ENCODE measurements at places on chromosomes 3 and 15.

DNA sequence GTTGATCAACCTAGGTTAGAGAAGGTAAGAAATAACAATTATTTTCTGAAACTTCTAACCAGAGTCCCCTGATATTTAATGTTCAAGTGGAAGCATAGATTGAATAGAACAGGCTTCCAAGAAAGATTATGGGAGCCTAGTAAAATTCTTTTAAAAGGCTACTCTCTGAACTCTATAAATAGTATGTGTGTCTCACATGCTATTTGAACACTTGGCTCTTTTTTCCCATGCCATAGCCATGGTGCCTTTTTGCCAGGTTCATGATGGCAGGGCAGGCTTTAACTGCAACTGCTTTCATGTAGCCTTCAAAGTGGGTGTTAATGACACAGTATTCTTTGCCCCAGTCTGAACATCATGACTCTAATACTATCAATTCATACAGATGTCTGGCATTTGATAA is 22.9 kb upstream of the STRIT1 start:
- no peak overlapping the region for H3K27ac ChIP-seq
- H3K36me3 ChIP-seq, result no peaks in the 10 kb centered on the region

GRCh38 chr3:134242649-134243617 is 7.7 kb downstream of the RYK start:
- no peak overlapping the region for H3K4me3 ChIP-seq
- peaks cover 25% of the 10 kb centered on the region for H3K4me1 ChIP-seq
- peaks cover 2% of the 10 kb centered on the region for H3K36me3 ChIP-seq

- H3K27ac ChIP-seq, result no peak overlapping the region
- H3K4me1 ChIP-seq, result no peaks in the 10 kb centered on the region
- no peak overlapping the region for H3K4me3 ChIP-seq
- no peaks in the 10 kb centered on the region for H3K36me3 ChIP-seq
Observed at GRCh38 chr15:77533578-77534430, 98.9 kb downstream of the LINGO1 start.

DNA sequence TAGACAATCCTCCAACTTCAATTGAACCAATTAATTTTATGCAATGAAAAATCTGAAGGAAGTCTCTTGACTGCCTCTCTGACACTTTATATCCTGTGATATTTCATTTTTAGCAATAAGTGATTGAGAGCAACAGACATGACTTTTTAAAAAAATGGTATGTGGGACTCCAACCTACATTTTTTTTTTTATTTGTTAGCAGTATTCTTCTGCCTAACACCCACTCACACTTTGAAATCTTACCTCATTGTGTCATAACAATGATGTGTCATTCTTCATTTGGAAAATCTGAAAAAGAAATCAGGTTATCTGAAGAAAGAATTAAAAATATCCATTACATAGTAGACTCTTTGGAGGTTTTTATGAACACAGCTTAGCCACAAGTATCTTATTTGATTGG is 541.3 kb upstream of the KCNMB2 start:
- DNase-seq, result no peak
- no peak overlapping the region for H3K27ac ChIP-seq
- peaks cover 5% of the 10 kb centered on the region for H3K36me3 ChIP-seq
- H3K4me3 ChIP-seq, result no peak overlapping the region

GRCh38 chr3:138726946-138727730 is 107.6 kb downstream of the PIK3CB start:
- H3K27me3 ChIP-seq, result no peaks in the 10 kb centered on the region
- H3K4me3 ChIP-seq, result no peak overlapping the region
- peaks cover 12% of the 10 kb centered on the region for H3K4me1 ChIP-seq
- H3K36me3 ChIP-seq, result peaks cover 3% of the 10 kb centered on the region

DNA sequence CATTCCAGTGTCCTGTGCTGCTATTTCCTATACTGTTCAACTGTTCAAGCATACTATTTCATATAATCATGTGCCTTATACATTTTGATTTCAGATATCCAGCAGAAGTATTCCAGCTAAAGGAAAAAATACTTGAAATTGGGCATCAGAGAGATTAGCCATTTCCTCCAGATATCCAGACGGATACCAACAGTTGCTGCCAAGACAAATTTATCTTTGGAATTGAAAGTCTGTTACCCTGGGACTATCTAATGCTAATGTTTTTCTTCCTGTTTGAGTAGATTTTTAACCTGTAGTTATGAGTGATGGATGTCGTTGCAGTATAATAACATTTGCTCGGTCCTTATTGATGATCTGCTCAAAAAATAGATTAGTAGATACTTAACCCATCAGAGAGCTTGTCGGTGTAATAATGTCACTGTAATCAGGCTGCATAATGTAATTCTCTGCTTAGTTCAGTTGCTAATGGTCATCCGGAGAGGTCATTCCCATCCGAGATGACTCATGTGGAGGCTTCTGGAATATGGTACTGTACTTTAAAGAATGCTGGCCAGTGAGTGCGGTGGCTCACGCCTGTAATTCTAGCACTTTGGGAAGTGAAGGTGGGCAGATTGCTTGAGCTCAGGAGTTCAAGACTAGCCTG is 51.5 kb downstream of the TIMP4 start:
- no peak for DNase-seq
- no peak overlapping the region for H3K4me3 ChIP-seq
- peaks cover 9% of the 10 kb centered on the region for H3K27me3 ChIP-seq
- H3K4me1 ChIP-seq, result no peaks in the 10 kb centered on the region

DNA sequence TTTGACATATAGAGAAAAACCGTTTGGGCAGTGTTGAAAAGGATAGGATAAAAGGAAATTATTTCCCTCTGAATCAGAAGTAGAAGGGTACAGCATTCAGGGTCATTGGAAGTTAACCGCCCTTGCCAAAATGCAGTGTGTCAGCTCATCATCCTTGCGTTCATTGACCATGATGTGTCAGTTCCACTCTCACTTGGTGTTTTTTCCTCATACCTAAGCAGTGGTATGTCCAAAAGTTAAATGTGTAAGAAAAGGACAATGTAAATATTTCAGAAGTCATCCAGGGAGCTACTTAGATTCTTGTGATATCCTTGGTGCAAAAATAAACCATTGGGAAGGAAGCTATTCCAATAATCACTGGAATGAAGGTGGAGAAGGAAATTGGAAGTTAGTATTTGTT is 50.7 kb downstream of the MAP6D1 start:
- no peak overlapping the region for H3K27ac ChIP-seq
- no peak for DNase-seq
- H3K4me3 ChIP-seq, result no peak overlapping the region
- no peaks in the 10 kb centered on the region for H3K4me1 ChIP-seq

- no peaks in the 10 kb centered on the region for H3K36me3 ChIP-seq
- H3K4me1 ChIP-seq, result peaks cover 23% of the 10 kb centered on the region
- H3K4me3 ChIP-seq, result no peak overlapping the region
- H3K27ac ChIP-seq, result no peak overlapping the region
- no peaks in the 10 kb centered on the region for H3K27me3 ChIP-seq
Observed at GRCh38 chr3:107630779-107631178, 108.0 kb downstream of the BBX start.

DNA sequence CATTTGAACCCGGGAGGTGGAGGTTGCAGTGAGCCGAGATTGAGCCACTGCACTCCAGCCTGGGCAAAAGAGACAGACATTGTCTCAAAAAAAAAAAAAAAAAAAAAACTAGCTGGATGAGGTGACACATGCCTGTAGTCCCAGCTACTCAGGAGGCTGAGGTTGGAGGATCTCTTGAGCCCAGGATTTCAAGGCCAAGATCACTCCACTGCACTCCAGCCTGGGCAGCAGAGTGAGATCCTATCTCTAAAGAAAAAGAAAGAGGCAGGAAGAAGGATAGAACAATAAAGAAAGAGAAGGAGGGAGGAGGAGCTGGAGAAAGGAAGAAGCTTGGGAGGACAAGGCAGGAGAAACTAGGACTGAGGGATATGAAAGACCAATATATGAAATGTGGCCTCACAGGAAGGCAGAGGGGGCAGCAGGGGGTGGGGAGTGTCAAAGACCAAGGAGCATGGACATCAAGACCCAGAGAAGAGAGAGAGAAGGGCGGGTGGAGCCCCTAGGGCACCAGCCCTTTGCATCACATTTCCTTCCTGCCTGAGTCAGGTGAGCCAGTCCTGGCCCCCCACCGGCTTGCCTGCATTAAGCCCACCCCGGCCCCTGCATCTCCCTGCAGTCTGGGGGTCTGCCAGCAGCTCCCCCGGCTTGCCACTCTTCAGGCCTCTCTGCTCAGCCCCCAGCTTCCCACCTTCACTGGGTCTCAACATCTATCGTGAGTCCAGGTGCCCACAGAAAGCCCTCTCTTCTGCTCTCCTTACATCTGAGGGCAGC is 11.5 kb downstream of the IGDCC3 start:
- no peak for DNase-seq
- no peak overlapping the region for H3K4me3 ChIP-seq
- H3K27me3 ChIP-seq, result peaks cover 8% of the 10 kb centered on the region

DNA sequence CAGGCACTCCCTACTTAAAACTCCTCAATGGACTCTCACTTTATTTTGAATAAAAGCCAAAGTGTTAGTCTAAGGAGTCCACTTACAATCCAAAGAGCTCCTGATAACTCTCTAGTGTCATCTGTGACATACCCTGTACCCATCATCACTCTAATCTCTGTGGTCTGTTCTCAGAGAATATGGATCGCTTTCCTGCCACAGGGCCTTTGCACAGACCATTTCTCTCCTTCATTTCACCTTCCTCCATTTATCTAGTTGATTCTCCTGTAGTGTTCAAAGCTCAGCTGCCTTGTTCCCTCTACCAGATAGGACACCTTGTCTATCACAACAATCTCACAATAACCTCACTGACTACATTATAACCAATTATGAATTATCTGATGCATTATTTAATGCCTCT is 185.4 kb upstream of the KBTBD8 start:
- DNase-seq, result no peak
- H3K4me1 ChIP-seq, result no peaks in the 10 kb centered on the region
- no peaks in the 10 kb centered on the region for H3K36me3 ChIP-seq
- no peak overlapping the region for H3K27ac ChIP-seq

GRCh38 chr15:58748852-58749531 is 515 bp downstream of the ADAM10 start:
- H3K27ac ChIP-seq, result peak overlapping the region; percentile 97
- H3K27me3 ChIP-seq, result no peaks in the 10 kb centered on the region
- peaks cover 17% of the 10 kb centered on the region for H3K36me3 ChIP-seq
- peak overlapping the region; percentile 98 for H3K4me3 ChIP-seq
- peaks cover 29% of the 10 kb centered on the region for H3K4me1 ChIP-seq

Measured in activated naive CD8-positive, alpha-beta T cell treated with anti-CD3 and anti-CD28 coated beads, Interleukin-2, amount 10 ng/mL, durations not matched to agents 7 days and 5 days (primary cell).